ENCODE measurements at places on chromosomes 5 and 9.

- no peak for DNase-seq
These were observed 652.2 kb upstream of the WWC1 start for GRCh38 chr5:167639273-167639672.

GRCh38 chr5:72818866-72819534 is 2.5 kb downstream of the TNPO1 start:
- DNase-seq, result peak; percentile 15

GRCh38 chr5:132528866-132529634 is 14.3 kb downstream of the IL5 start:
- DNase-seq, result no peak

DNA sequence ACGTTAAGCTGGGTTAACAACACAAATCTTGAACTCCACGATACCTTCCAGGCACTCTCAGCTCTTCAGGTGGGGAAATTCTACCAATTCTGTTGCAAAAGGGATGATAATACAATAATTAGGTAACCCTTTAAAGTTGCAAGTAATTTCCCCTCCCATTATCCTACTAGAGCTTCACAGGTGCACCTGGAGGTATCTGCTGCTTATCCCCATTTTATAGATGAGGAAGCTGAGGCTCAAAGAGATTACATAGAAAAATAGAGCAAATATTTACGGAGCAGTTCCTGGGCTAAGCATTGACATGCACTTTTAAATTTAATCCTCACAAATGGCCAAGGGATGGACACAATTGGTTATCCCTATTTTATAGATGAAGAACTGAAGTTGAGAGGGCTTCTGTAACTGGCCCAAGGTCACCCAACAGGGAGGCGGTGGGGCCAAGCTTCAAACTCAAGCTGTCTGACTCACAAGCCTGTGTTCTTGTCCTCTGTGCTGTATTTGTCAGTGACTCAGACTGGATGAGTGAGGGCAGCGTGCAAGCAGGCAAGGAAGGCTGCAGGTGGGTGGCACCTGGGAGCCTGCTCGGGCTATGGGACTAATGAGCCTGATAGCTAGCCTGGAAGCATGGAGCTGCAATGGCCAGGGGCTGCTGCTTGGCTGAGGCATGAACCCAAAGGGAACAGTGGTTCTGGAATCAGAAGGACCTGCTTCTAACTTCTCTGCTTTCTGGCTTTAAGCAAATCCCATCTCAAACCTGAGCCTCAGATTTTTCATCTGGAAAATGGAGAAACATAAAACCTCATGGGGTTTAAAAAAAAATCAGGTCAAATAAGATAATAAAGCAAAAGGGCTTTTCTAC is 105.5 kb downstream of the PDE6A start:
- no peak for DNase-seq

DNA sequence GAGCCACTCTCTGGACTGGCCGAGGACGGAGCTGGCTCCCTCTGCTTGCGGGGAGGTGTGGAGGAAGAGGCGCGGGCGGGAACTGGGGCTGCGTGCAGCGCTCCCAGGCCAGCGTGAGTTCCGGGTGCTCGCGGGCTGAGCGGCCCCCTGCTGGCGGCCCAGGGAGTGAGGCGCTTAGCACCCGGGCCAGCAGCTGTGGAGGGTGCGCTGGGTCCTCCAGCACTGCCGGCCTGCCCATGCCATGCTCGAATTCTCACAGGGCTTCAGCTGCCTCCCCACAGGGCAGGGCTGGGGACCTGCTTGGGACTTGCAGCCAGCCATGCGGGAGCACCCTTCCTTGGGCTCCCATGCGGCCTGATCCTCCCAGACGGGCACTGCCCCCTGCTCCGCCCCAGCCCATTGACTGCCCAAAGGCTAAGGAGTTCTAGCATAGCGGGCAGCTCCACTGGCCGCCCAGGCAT is 416.9 kb downstream of the MRPS30 start:
- DNase-seq, result peak; percentile 35

DNA sequence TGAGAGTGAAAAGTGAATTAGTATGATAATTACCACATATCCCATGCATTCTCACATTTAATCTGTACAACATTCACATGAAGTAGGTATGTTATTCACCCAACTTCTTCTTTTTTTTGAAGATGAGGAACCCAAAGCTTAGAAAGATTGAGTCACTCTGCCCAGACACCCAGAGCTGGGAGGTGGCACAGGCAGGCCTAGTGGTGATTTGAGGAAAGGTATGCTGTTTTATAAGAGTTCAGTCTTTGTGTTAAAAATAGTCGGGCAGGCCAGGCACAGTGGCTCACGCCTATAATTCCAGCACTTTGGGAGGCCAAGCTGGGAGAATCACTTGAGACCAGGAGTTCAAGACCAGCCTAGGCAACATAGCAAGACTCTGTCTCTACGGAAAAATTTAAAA is 285.3 kb downstream of the NR3C1 start:
- no peak for DNase-seq

DNA sequence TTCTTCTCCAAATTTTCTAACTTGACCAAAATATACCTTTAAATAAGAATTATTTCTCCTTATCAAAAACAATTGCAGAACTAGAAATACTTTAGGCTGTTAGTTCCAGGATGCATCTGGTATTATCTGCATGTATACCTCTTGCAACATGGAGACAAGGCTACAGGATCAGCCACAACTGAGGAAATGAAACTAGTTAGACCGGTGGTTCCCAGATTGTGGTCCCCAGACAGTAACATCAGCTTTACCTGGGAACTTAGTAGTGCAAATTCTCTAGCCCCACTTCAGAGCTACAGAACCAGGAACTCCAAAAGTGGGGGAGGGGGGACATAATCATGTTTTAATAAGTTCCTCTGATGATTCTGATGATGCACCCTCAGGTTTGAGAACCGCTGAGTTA is 61.6 kb upstream of the C9orf72 start:
- DNase-seq, result no peak

DNA sequence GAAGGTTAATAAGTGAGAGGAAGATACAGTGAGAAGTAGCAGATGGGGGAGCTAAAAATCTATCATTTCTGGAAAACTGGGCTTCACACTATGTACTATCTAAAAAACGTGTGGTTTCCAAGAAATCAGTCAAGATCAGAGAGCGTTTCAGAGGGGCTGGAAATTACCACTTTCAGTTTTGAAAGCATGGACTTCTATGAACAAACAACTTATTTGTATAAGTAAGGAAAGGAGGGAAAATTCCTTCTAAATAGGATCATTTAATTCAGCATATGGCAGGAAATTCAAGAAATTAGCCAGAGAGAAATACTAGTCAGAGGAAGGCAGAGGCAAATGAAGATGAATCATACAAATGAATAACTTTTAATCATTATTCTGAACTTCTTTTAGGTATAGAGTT is 11.3 kb downstream of the TNC start:
- DNase-seq, result no peak

DNA sequence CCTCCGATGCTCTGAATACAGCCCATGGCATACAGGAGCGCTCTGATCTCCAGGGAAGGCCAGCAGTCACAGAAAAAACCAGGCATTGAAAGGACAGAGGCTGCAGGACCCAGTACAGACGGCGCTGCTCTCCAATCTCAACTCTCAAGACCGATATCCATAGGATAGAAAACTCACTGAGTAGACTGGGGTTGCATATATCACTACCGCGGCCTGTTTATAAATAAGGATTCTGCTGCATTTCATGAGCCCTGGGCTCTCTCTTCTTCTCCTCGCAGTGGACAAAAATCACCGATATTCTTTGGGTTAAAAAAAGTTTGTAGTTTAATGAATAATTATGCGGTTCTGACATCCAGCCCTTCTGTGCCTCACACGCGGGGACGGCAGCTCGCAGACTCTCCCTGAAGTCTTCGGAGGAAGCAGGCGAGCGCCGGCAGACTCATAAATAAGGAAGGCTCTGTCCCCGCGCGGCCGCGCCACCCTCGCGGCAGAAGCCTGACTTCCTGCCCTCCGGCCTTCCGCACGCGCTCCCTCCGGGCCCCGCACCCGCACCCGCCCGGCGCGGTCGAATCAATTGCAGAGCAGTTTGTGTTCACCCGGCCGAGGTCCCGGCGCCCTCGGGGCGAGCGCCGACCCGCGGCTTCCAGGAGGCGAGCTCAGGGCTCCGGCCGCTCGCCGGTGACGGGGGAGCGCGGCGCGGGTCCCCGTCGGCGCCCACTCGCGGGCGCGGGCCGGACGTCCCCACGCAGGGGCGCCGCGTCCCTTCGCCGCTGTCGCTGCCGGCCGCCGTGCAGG is at the start of gene FAM78A:
Gene FAM78A (minus strand): TSS at position 417 of the 795 bp plus-strand sequence. CDS start 331 bp downstream, at position 86.
- DNase-seq, result no peak

DNA sequence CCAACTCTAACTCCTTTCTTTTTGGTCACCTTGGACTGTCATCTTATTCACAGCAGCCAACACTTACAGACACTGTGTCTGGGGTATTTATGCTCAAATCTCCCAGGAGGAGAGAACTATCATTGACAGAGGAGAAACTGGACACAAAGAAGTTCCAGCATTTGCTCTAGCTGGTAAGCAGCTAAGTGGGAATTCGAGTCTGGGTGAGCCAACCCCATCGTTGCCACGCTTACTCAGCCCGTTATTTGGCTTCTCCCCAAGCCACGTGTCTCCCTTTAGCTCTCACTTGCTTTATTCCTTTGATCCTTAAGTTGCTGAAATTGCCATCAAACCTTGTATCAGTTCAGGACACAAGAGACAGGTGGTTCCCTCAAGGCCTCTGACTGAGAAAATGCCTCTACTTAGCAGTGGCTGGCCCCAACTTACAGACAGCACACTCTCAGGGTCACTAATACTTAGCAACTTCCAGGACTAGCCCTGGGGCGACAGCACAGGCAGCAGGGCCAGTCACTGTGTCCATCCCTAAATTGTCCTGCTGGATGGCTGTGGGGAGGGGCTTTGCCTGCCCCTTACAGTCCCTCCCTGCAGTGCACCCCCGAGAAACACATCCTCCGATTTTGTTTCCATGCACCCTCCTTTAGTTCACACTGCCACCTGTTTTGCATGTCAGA is 1.4 kb downstream of the SLC36A2 start:
- DNase-seq, result no peak

DNA sequence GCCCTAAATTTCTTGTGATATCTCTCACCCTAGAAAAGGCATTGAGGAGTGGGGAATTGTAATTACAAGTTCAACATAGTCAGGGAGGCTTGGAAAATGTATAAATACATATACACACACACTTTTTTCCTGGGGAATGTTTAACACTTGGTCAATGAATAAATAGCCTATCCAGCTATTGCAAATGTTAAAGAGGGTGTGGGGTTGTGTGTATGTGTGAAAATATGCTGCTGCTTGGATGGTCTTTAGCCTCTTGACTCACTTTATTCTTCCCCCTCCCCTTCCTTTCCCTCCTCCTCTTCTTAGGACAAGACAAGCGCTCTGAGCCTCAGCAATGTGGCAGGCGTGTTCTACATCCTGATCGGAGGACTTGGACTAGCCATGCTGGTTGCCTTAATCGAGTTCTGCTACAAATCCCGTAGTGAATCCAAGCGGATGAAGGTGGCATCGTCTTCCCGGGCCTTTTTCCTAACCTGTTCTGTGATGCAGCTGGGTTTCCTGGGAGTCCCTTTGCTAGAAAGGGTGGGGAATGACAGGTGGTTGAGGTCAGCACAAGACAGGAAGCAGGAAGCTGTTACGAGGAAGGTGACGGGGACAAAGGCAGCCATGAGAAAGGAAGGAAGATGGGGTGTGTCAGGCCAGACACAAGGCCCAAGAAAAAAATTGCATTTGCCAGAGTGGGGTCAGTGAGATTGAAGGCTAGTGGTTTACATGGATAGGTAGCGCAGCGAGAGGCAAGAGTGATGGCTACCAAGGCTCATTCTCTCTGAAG is 236.5 kb downstream of the FAM114A2 start:
- DNase-seq, result no peak

DNA sequence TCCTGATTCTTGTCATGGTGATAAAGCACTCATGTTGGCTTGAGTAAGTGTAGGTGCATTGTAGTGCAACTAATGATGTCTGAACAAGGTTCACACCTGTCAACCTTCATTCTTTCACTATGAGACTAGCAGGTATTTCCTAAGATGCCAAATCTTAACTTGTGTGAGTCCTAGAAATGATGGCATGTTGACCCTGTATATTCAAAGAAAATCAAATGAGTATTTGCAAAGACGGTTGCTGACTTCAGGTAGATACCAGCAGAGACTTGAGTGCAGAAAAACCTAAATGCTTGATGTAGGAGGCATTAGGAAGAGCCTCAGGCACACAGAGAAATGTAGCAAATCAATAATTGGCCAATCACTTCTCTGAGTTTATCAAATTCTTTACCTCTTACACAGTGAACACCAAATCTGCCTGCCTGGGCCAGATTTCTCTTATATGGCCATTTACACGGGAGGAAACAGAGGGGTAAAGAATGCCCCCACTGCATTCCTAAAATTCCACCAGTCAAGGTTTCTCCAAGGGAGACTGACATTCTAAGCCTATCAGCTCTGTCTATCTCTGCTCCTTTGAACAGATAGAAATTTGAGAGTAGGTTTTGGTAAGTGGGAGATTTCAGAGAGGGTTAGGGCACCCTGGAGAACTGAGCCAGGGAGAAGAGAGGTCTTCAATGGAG is 488.6 kb upstream of the WWC1 start:
- no peak for DNase-seq

- DNase-seq, result no peak
These were observed 1788.0 kb upstream of the NUDT12 start for GRCh38 chr5:105350486-105351140.

DNA sequence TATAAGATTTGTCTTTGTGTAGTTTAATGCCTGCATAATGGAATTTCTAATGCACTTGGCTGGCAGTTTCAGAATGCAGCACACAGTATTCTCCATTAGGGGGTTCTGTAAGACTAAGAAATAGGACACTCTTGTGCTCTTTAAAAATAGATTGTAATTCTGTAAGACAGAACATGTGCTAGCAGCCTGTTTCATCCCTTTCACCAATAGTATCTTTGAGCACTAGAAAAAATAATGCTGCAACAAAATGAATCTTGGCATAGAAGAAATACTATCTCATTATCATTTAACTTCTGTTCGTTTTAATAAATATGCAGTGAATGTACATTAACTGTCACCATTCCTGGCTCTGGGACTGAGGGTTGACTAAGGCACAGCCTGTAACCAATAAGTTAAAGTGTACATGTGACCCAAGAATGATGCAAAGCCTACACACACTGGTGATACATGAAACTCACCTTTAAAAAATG is 23.8 kb upstream of the ZNF622 start:
- no peak for DNase-seq

DNA sequence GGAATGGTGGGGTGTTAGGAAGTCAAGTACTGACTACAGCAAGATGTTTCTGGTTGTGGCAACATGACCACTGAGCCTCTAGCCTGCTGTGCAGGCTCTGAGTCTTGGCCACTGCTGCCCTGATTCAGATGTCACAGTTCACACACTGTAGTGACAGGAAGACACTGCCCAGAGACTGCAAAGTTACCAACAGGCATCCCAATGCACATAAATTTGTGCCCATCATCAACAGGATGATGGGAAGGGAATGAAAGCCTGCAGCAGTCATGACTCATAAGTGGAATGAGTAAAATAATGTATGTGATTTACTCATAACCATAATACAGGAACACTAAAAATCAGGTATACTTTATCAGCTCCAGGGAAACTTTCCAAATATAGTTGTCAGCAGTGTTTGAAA is 251.6 kb upstream of the HAPLN1 start:
- DNase-seq, result no peak

GRCh38 chr5:153630546-153630945 is 140.1 kb downstream of the GRIA1 start:
- DNase-seq, result no peak

Data from NCI-H1930 (cell line).